Breast epithelium (tissue), 4 donors: ENCODE measurements at places on chromosomes 16 and 17.

DNA sequence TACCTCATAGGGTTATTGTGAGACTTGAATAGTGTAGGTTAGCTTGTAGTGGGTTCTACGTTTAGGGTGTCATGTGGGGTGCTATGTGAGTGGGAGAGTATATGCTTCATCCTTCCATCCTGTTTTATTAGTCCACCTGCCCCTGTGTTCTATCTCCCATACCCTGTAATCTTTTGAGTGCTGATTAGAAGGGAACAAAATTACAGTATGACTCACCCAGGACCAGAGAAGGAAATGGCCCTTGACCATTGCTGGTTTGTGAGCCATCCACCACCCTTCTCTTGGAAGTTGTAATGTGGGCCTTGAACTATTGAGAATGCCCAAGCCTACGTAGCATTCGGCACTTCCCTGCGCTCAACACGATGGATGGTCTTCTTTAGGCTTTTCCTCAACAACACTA lies 17.1 kb downstream of the SAP30BP start:
- no peak for DNase-seq

- DNase-seq: no peak
Measured at GRCh38 chr17:45018848-45019711, 32.4 kb downstream of the DCAKD start.

DNA sequence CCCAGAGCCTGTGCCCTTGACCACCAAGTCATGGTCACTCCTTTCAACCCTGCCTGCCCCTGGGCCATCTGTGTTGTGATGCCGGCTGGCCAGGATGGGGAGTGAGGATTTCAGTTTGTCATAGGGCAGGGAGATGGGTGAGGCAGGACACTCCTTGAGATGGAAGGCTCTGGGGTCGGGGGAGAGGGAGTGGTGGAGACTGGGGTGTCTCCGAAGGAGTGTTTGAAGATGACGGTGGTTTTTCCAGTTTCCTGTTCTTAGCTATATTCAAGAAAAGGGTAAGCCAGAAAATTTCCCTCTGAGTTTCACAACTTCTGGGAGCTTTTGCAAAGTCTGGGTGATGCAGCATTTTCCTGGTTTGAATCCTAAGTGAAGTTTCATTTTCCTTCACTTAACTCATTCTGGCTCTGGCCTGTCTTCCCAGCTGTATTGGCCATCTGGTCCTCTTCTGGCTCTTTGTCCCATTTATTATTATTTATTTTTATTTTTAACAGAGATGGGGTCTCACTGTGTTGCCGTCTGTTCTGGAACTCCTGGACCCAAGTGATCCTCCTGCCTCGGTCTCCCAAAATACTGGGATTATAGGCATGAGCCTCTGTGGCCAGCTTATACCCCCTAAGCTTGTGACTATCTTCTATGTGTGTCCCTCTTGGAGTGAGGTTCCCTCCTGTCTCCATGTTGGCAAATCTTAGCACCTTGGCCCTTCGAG lies 27.7 kb downstream of the ABCC1 start:
- DNase-seq: no peak

DNA sequence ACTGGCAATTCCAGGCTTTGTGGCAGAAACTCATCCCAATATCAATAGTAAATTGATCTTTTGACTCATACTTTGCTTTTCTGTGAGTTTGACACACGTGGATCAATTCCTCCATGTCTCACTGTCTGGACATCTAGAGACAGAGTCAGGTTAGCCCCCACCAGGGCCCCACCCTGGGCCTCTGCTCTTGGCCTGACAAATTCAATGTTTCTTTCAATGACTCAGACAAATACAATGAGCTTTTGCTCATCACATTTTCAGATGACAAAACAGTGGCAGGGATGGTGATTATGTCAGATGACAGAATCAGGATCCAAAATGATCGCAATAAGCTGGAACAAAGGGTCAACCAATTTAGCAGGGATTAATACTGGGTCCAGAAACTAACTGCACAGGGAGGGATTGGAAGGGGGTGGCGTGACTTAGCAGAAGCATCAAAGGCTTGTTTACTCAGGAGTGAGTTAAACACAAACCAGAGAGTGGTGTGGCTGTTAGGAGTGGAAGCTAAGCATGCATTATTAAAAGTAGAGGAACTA lies 90.5 kb upstream of the ASIC2 start:
- DNase-seq: no peak

GRCh38 chr16:61862221-61863155 lies 173.8 kb downstream of the CDH8 start:
- DNase-seq: no peak

DNA sequence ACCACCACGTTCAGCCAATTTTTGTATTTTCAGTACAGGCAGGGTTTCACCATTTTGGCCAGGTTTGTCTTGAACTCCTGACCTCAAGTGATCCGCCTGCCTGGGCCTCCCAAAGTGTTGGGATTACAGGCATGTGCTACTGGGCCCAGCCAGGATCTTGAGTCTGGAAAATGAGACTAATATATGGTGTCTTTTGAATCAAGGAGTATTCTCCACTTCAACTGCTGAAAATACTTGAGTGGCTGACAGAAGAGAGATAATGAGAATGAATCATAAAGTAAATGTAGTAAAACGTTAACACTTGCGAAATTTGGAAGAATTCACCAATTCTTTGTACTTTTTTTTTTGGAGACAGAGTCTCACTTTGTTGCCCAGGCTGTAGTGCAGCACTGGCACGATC lies 16.6 kb downstream of the SMYD4 start:
- DNase-seq: no peak

- DNase-seq: no peak
Measured at GRCh38 chr16:4354512-4355409, 3.6 kb upstream of the PAM16 start.

GRCh38 chr16:67071476-67072048 lies 38.2 kb upstream of the PHAF1 start:
- DNase-seq: no peak

DNA sequence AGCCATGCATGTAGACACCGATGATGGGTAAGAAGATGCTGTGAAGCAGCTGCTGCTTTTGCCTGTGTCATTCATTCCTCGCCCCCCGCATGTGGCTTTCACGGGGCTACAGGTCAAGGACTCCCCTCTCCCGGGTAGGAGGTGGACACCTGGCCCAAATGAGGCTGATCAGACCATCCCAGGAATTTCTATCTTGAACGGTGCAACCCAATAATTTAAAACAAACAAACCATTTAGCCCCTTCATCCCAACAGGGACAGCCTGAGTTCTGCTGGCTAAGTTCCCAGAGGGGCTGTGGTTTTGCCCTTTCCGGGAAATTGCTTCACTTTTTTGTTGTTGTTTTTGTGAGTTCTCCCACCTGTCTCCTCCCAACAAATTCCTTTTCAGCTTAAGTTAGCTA lies 137.7 kb upstream of the CDH5 start:
- DNase-seq: no peak

- no peak for DNase-seq
Measured at GRCh38 chr16:75653922-75654321, 6.3 kb downstream of the TERF2IP start.

DNA sequence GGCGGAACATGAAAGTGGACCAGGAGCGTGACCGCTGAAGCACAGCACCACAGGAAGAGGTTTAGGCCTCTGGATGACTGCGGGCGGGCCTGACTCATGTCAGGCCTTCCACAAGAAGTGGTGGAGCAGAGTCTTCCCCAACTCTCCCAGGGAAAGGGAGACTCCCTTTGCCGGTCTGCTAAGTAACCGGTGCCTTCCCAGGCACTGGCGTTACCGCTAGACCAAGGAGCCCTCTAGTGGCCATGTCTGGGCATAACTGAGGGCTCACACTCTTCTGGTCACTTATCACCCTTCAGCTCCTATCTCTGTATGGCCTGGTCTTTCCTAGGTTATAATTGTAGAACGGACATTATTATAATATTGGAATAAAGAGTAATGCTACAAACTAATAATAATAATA lies 1931.9 kb downstream of the TP53TG3F start:
- no peak for DNase-seq

GRCh38 chr17:49285716-49286115 lies 55.1 kb upstream of the PHOSPHO1 start:
- no peak for DNase-seq

DNA sequence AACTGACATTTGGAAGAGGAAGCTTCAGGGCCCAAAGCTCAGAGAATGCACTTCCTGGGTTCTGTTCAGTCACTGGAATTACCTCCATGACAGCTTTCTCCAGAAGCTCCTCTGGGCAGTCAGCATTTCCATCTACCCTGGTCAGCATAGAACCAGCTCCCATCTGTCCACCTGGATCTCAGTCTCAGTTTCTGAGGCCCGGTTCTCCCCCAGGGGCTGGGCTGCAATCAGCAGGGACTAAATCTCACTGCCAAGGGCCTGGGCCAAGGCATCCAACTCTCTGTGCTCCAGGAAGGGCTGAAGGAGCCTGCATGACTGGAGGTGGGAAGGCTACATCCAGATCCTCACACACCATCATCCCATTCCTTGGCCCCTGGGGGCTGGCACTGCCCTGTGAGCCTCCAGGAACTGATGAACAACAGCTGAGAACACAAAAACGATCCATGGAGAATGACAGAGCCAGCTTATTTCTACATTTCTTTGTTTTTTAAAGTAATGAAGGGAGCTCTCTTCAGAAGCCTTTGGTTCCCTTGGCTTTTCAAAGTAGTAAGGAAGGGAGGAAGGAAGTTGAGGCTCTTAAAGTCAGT lies 66.3 kb upstream of the MRTFB start:
- no peak for DNase-seq

GRCh38 chr17:81572563-81573168 lies 20.5 kb upstream of the FAAP100 start:
- DNase-seq: no peak

- no peak for DNase-seq
Measured at GRCh38 chr17:2174468-2175293, 119.8 kb downstream of the HIC1 start.

GRCh38 chr17:57663326-57664070 lies 81.6 kb downstream of the CCDC182 start:
- DNase-seq: no peak

DNA sequence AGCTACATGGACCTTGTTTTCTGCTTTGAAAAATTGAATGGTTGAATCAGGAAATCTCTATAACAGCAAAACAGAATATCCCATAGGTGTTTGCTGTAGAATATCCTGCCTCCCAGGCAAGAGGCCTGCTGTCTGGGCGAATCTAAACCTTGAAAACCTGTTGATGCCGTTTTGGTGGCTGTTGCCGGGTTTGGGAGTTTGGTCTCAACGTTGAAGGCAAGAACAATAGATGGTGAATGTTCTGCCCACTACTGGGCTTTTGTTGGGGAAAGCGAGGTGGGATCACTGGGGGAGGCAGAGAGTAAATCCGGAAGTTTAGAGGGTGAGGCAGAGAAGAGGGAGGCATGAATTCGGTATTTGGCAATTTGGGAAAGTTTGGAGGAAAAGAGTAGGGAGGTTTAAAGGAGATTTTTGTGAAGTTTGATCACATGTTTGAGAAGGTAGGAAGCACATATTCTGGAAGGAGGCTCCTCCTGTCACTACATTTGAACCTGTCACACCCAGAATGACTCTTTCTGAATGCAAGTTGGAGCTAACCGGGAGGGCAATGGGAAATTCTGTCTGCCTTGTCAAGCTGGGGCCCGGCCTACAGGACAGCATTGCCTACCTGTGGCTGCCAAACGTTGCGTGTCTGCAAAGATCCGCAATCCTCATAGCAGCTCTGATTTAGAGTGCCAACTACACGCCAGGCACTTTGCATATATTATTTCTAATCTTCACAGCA lies 46.5 kb downstream of the GPRC5B start:
- DNase-seq: no peak

- no peak for DNase-seq
Measured at GRCh38 chr16:50778284-50779163, 36.6 kb downstream of the CYLD start.

- no peak for DNase-seq
Measured at GRCh38 chr17:28306954-28307401, 12.0 kb upstream of the TMEM97 start.

- DNase-seq: no peak
Measured at GRCh38 chr17:72250206-72250605, 129.4 kb downstream of the SOX9 start.

DNA sequence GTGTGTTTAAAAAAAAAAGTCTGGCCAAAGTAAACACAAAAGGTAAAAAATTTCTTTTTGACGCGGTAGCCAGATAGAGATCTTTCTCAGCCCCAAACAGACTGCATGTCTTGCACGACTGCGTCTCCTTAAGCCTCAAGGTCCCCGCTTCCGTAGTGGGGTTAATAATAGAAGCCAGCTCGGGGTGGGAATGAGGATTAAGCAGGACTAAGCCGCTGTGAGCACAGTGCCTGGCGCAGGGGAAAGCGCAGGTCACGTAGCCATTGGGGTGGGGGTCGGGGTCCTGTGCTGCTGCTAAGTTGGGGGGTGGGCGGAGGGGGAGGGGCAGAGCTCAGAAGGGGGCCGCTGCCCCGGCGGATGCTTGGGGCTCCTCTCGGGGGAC lies 521 bp downstream of the GGA2 start:
- no peak for DNase-seq

DNA sequence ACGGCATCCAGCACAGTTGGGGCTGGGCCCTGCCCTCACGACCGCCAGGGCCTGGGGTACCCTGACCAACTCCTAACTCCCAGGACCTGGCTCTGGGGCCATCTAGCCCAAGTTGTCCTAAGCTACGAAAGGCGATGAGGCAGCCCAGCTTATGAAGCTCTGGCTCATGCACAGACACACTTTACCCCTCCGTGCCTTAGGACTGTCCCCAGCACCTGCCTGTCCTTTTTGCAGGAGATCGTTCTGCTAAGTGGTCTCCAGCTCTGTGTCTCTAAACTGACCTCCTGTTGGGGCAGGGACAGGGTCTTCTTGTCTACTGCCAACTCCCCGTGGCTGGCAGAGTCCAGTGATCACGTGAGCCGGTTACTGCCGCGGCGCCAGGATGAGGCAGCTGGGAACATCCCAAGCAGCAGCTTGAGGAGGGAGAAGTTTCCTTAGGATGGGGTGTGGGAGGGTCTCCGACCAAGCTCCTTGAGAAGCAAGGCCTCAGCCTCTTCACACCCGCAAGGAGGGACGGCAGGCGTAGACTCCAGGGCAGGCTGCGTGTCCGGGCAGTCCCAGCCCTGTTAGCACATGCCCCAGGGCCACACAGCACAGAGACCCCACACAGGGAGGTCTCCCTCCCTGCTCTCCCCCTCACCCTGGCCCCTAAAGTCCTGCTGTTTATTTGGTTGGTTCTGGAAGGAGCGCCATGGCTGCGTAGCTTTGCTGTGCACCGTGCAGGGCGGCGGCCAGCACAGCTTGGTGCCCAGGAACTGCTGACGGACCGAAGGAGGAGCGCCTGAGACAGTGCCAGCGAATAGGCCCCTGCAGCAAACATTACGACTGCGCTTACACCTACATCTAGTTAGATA lies 16.4 kb upstream of the METRNL start:
- DNase-seq: peak; percentile 50

GRCh38 chr17:7676533-7676932 lies 10.8 kb downstream of the TP53 start:
- DNase-seq: no peak

- DNase-seq: no peak
Measured at GRCh38 chr16:27754788-27755690, 205.1 kb downstream of the KATNIP start.

GRCh38 chr16:86634292-86634691 lies 55.9 kb downstream of the FOXL1 start:
- no peak for DNase-seq
